ENCODE measurements at places on chromosomes 1 and 21.
A peak's percentile ranks its signal among the peaks of the same experiment; 100 is the strongest.

DNA sequence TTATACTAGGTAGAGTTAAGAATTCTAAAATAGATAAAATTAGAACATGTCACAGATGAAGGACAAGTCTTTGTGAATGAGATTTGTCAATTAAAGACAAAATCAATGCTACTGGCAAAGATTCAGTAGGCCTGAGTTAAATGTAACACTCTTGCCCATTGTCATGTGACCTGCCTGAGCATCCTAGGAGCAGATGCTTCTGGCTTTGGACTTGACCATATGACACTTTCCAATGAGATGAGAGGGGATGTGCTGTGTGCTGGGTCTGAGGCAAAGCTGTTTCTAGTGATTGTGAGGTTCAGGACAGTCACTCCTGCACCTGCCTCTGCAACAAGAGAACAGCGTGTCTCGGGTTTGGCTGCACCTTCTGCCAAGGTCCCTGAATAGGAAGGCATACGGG is 144.9 kb downstream of the HIVEP3 start:
- no peaks in the 10 kb centered on the region for H3K36me3 ChIP-seq
- no peak overlapping the region for H3K27ac ChIP-seq
- no peak for DNase-seq

DNA sequence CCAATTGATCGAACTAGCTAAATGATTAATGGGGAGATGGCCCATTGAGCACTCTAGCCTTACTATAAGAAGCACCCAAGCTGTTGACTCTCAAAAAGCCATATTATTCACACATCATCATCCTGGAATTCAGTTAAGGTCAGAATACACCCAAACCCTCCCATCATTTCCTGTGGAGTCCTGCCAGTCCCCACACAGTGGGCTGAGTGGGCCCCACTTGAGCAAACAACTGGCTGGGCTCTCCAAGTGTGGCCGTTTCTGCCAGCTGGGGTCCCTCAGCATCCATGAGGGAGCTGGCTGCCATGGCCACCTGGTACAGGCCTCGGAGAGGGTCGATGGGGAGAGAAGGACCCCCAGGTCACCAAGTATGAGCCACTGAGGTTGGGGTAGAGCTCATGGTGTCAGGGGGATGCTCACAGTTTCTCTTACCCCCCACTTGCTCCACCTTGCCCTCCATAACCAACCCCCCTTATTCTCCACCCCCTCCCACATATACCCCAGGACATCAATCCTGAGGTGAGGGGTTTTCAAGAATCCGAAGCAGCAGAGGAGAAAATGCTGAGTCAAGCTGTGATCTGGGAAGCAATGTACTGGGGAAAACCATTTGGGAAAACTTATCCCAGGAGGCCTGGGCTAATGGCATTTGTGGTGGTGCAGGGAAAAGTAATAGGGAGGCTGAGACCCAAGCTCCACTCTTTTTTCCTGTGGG is 60.3 kb downstream of the UBE2T start:
- peaks cover 12% of the 10 kb centered on the region for H3K4me1 ChIP-seq
- H3K27me3 ChIP-seq, result peaks cover 2% of the 10 kb centered on the region
- H3K27ac ChIP-seq, result no peak overlapping the region
- no peak overlapping the region for H3K4me3 ChIP-seq

DNA sequence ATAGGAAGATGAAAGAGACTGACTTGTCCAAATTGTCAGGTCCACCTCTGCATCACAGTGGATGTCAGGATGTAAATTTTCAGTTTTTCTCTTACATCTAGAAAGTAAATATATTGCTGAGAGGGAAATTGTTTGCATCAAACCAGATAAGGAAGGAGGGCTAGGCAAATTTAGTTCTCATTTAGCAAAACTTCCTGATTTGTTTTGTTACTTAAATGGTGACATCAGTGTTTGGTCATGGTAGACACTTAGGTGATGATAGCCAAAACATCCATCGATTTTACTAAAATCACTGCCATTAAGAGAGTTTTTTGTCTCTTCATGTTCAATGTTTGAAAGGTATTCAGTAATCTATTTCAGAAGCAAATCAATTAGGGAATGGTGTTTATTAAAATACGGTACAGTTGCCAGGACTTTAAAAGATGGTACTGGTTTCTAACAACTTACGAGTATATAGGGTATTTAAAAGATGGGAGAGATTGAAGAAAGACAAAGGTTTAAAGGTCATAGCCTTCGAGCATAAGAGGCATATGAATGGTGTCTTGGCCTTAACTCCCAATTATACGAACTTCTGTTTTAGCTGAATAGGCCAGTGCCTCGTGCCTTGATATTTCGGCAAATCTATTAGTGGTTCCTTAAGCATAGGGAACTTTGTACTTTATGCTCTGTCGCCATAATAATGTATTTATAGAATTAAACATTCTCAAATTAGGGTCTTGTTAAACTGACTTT is 3.0 kb downstream of the IER5 start:
- H3K36me3 ChIP-seq, result peaks cover 55% of the 10 kb centered on the region
- H3K4me3 ChIP-seq, result peak overlapping the region; percentile 99
- peaks cover 53% of the 10 kb centered on the region for H3K4me1 ChIP-seq
- no peaks in the 10 kb centered on the region for H3K27me3 ChIP-seq

DNA sequence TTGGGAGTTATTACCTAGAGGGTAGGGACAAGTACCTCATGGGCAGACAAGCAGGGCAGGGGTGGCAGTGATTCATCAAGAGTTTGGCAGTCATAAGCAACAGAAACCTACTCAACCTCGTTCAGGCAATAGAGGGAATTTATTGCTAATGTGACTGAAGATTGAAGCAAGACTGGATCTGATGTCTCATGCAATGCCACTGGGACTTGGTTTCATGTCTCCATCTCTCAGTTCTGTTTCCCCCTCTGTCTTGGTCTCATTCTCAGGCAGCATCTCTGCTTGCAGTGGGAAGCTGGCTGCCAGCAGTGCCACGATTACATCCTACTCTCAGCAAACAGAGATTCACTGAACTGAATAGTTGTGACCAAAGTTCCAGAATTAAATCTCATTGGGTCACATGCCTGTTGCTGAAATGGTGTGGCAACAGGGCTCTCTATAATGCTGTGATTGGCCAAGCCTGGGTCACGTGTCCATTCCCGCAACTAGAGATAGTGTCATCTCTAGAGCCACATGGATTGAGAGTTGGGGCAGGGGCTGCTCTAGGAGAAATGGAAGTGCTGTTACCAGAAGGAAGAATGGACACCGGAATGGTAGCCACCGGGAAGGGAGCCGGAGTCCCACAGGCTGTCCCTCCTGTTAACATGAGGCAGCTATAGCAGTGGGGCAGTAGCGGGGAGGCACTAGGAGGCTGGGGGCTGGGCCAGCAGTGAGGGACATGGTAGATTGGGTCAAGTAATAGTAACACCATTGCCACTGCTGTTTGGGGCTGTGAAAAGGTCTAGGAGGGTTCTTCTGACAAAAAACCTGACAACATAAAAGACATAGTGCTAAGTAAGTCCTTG is 3.9 kb upstream of the CDC42 start:
- peak; percentile 68 for DNase-seq
- H3K36me3 ChIP-seq, result peaks cover 1% of the 10 kb centered on the region
- H3K27ac ChIP-seq, result peak overlapping the region; percentile 62
- peaks cover 53% of the 10 kb centered on the region for H3K4me1 ChIP-seq

- no peaks in the 10 kb centered on the region for H3K27me3 ChIP-seq
- no peak for DNase-seq
- H3K27ac ChIP-seq, result no peak overlapping the region
- H3K4me1 ChIP-seq, result peaks cover 3% of the 10 kb centered on the region
- H3K4me3 ChIP-seq, result no peak overlapping the region
These were observed 124.7 kb downstream of the POU2F1 start for GRCh38 chr1:167345386-167345733.

DNA sequence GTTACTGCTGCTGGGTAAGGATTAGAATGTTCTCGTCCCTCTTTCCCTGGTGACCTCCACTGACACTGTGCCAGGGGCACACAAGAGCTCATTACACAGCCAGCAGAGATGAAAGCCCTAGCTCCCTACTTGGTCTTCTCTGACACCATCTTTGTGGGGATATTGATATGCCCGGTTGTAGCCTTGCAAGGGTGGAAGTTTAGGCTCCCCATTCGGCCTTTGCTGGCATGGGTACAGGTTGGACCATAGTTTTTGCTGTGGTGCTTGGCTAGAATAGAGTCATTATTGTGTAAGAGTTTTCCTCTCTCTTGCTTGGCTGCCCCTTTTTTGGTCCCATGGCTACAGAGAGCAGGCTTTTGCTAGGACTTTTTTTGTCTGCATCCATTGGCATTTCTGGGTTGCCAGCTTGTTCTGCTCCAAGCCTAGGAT is 12.3 kb downstream of the RAB4A start:
- no peak for DNase-seq
- H3K4me1 ChIP-seq, result peaks cover 43% of the 10 kb centered on the region
- no peak overlapping the region for H3K4me3 ChIP-seq
- H3K27ac ChIP-seq, result no peak overlapping the region
- peaks cover 9% of the 10 kb centered on the region for H3K36me3 ChIP-seq
- H3K27me3 ChIP-seq, result no peaks in the 10 kb centered on the region

GRCh38 chr1:25036117-25036546 is 106.1 kb upstream of the RUNX3 start:
- H3K27ac ChIP-seq, result no peak overlapping the region
- H3K4me3 ChIP-seq, result no peak overlapping the region
- peaks cover 41% of the 10 kb centered on the region for H3K4me1 ChIP-seq
- H3K27me3 ChIP-seq, result no peaks in the 10 kb centered on the region

DNA sequence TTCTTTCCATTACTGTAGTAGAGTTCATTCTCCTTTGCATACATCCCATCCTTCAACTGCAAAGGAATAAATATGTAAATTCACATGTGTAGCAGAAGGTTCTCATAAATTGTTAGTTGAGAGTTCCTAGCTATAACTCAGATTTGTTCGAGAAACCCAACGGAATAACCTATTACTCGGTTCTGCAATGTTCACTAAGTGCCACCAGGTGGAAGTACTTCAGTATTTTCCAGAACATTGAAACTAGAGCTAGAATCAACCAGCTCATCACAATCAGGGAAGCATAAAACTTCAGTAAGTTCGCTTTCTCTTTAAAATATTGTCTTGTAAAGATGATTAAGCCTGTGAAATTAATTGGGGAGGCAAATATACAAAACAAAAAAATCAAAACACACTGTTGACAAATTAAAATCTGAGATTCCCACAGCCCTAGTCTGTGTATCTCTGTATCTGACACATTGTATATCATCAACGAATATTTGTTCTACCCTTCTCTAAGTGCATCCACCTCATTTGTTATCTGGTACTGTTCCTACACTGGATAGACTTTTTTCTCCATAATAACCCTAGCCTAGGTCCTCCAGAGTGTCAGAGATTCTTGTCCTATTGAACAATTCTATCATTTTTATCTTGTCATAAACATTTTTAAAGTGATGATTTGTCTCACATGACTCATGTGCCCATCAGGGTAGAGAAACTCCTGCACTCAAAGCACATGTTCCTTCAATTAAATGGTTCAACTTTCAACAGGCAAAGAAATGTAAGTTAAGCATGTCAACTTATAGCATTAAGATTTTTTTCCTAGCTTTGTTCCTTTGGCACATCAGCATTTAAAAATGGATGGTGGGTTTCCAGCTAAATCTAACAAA is 31.9 kb downstream of the MROH9 start:
- DNase-seq, result peak; percentile 5
- no peak overlapping the region for H3K27ac ChIP-seq
- H3K4me3 ChIP-seq, result no peak overlapping the region
- H3K4me1 ChIP-seq, result no peaks in the 10 kb centered on the region

DNA sequence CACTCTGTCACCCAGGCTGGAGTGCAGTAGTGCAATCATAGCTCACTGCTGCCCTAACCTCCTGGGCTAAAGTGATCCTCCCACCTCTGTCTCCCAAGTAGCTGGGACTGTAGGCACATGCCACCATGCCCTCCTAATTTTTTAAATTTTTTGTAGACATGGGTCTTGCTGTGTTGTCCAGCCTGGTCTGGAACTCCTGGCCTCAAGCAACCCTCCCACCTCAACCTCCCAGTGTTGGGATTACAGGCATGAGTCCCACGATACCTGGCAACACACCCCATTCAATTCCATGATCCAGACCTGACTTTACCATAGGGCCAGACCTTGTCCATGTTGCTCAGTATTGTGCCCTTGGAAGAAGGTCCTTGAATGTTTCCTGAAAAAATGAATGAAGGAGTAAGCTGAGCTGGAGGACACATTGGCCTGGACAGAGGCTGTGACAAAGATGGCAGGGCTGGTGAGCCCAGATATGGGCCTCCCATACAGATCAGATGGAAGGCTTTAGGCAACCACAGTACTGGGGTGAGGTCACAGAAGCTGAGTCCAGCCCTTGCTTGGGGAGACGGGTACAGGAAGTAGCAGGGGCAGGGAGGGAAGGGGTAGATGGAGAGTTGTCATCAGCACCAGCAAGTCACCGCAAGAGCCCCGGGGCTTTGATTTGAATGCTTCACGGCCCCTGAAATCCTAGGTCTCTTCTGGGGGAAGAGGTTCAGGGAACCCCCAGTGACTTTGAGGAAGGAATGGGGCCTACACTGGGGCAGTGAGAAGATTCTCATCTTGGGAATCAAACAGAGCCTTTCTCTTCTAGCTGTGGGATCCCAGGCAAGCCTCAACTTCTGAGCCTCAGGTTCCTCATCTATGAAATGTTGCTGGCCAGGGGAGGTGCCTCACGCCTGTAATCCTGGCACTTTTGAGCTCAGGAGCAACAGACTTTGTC is 40.1 kb upstream of the DMBX1 start:
- no peak for DNase-seq
- H3K36me3 ChIP-seq, result no peaks in the 10 kb centered on the region
- peaks cover 17% of the 10 kb centered on the region for H3K4me1 ChIP-seq

- no peaks in the 10 kb centered on the region for H3K36me3 ChIP-seq
- H3K27ac ChIP-seq, result no peak overlapping the region
- no peaks in the 10 kb centered on the region for H3K27me3 ChIP-seq
- H3K4me1 ChIP-seq, result peaks cover 23% of the 10 kb centered on the region
These were observed 40.3 kb upstream of the THEM4 start for GRCh38 chr1:151949371-151950193.

GRCh38 chr1:50710099-50710498 is 250.0 kb downstream of the FAF1 start:
- H3K36me3 ChIP-seq, result no peaks in the 10 kb centered on the region
- no peak overlapping the region for H3K27ac ChIP-seq
- H3K4me1 ChIP-seq, result no peaks in the 10 kb centered on the region
- H3K4me3 ChIP-seq, result no peak overlapping the region
- H3K27me3 ChIP-seq, result no peaks in the 10 kb centered on the region

DNA sequence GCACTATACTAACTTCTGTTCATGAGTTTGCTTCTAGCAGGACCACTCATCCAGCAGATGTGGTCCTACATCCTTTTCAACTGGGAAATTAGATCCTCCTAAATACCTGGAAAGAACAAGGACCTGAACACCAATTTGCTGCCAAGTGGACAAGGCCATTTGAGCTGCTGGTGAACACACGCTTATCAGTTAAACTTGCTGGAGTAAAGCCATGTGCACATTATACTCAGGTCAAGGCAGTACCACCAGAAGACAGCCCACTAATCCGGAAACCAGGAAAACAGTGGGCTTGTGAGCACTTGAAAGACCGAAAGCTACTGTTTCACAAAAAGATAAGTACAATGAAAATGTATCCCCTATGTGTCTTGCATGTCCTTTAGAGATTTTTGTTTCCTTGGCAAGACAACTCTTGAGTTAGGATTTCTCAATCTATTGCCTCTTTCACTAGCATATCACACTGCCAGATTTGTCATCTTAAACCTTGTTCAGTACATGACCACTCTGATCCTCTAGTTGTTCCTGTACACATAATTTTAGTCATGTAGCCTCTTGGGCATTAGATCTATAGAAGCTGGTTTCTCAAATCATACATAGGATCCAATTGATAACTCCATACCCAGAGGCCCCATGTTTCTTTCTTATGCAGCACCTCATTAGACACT is 4.5 kb upstream of the REN start:
- H3K4me3 ChIP-seq, result no peak overlapping the region
- H3K36me3 ChIP-seq, result peaks cover 6% of the 10 kb centered on the region
- H3K4me1 ChIP-seq, result no peaks in the 10 kb centered on the region
- no peak for DNase-seq
- no peak overlapping the region for H3K27ac ChIP-seq
